ENCODE measurements at places on chromosomes 6 and 20.

DNA sequence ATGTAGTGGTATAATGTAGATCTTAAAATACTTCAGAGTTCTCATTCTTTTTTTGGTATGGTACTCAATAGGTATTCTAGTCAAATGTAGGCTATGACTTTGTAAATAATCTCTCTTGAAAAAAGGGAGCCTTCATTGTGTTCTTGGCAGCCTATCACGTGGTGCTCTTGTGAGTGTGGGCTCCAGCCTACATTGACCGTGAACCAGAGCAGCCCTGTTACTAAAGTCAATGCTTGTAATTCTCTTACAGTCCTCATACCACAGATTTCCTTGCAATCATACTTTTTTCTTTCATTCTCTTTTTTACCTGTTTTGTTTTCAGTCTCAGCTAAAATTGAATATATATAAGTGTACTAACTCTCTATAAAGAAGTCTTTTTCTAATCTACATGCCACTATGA is 31.1 kb downstream of the ARID1B start:
- DNase-seq, result no peak
- H3K36me3 ChIP-seq, result peaks cover 7% of the 10 kb centered on the region
- H3K4me3 ChIP-seq, result no peak overlapping the region
- H3K4me1 ChIP-seq, result peaks cover 44% of the 10 kb centered on the region
- H3K27ac ChIP-seq, result peak overlapping the region; percentile 2

DNA sequence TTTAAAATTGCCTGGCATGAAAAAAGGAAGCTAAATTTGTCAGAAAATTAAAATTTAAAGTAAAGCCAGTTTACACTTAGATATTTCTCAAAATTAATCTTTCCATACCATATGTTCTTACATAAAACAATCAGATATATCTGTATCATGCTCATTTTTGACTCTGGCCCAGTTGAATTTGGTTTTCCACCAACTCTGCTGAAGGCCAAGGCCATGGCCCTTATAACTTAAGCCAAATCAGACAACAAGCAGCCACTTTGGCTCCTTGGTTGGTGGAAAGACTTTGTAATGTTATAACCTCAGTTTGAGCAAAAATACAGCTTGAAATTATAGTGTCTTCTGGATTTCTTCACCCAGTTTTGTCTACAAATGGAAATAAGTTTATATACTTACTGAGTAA is 97.3 kb downstream of the CENPW start:
- H3K4me1 ChIP-seq, result no peaks in the 10 kb centered on the region
- H3K27me3 ChIP-seq, result no peaks in the 10 kb centered on the region
- no peak overlapping the region for H3K4me3 ChIP-seq
- no peak overlapping the region for H3K27ac ChIP-seq

DNA sequence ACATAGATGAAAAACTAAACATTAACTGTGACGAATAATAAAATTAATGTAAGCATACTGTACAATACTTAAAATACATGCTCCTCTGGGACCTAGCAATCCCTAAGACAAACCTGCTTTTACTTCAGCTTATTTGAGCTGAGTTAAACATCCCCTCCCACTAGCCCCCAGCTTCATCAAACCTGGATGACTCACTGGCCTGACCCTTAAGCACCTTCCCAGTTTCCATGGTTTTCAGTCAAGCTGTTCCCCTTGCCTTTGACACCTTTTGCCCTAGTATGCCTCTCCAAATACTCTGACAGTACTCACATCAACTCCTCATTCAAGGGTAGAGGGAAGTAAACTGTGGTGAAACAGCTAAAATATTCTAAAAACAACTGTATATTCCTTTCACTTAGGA is 4.2 kb downstream of the ELOVL4 start:
- no peak overlapping the region for H3K4me3 ChIP-seq
- no peak overlapping the region for H3K27ac ChIP-seq
- peaks cover 12% of the 10 kb centered on the region for H3K4me1 ChIP-seq
- H3K27me3 ChIP-seq, result peaks cover 39% of the 10 kb centered on the region
- DNase-seq, result no peak
- H3K36me3 ChIP-seq, result no peaks in the 10 kb centered on the region

GRCh38 chr6:108294297-108294726 is 542 bp upstream of the AFG1L start:
- H3K27me3 ChIP-seq, result peaks cover 4% of the 10 kb centered on the region
- peaks cover 5% of the 10 kb centered on the region for H3K36me3 ChIP-seq
- peaks cover 26% of the 10 kb centered on the region for H3K4me1 ChIP-seq
- H3K4me3 ChIP-seq, result peak overlapping the region; percentile 97
- peak overlapping the region; percentile 100 for H3K27ac ChIP-seq

- no peak for DNase-seq
- no peaks in the 10 kb centered on the region for H3K36me3 ChIP-seq
- H3K4me3 ChIP-seq, result no peak overlapping the region
- no peak overlapping the region for H3K27ac ChIP-seq
Measured at GRCh38 chr6:112251171-112251875, 3.0 kb downstream of the LAMA4 start.

GRCh38 chr20:12535316-12535715 is 473.5 kb upstream of the SPTLC3 start:
- no peaks in the 10 kb centered on the region for H3K36me3 ChIP-seq
- DNase-seq, result no peak
- H3K4me1 ChIP-seq, result no peaks in the 10 kb centered on the region
- H3K27ac ChIP-seq, result no peak overlapping the region
- H3K27me3 ChIP-seq, result no peaks in the 10 kb centered on the region

- H3K4me3 ChIP-seq, result no peak overlapping the region
- H3K27me3 ChIP-seq, result no peaks in the 10 kb centered on the region
- no peaks in the 10 kb centered on the region for H3K36me3 ChIP-seq
- DNase-seq, result no peak
- no peaks in the 10 kb centered on the region for H3K4me1 ChIP-seq
Measured at GRCh38 chr6:95094751-95095663, 482.3 kb upstream of the MANEA start.

- H3K4me3 ChIP-seq, result no peak overlapping the region
- no peaks in the 10 kb centered on the region for H3K4me1 ChIP-seq
- no peaks in the 10 kb centered on the region for H3K27me3 ChIP-seq
- no peak for DNase-seq
- no peak overlapping the region for H3K27ac ChIP-seq
Measured at GRCh38 chr6:92132457-92132856, 1286.9 kb downstream of the EPHA7 start.

DNA sequence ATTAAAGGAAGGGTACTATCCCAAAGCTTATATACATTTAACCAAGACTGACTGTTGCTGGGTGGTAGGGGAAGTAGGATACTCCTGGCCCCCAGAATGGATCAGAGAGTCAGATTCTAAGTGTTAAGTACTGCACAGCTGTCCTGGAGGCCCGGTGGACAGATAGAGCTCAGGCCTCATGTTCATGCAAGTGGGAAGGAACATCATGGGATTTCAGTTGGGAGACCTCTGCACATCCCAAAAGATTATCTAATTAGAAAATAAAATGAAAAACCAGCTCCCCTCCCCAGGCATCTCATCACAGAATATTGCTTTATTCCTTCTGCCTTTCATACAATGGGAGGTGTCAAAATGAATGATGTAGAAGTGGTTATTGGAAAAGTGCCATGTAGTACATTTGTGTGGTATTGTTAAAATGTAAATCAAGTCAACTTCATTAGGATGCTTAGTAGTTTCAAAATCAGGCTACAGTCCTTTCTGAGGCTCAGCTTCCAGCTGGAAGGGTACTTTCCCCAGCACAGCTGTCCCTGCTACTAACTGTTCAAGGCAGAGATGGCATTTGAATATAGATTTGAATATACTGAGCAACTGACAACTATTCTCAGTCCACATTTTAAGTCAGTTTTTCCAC is 82.9 kb downstream of the SLC35B3 start:
- no peak overlapping the region for H3K4me3 ChIP-seq
- H3K27ac ChIP-seq, result no peak overlapping the region
- H3K4me1 ChIP-seq, result no peaks in the 10 kb centered on the region
- H3K27me3 ChIP-seq, result no peaks in the 10 kb centered on the region
- DNase-seq, result no peak

DNA sequence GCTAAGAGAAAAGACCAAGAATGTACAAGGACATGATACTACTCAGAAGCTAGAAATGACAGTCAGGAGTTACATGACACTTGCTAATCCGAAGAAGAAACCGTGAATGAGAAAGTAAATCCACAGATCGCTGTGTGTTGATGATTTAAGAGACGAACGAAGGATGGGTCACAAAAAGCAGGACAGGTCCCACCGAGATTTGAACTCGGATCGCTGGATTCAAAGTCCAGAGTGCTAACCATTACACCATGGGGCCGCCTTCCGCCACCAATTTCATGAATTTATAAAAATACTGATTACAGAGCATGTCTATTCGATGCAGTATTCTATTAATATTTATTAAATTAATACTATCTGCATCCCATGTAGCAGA is 54.0 kb upstream of the BTN3A2 start:
- no peak for DNase-seq
- no peaks in the 10 kb centered on the region for H3K36me3 ChIP-seq
- H3K27ac ChIP-seq, result peak overlapping the region; percentile 53
- peaks cover 53% of the 10 kb centered on the region for H3K4me1 ChIP-seq
- peaks cover 14% of the 10 kb centered on the region for H3K27me3 ChIP-seq
- peak overlapping the region; percentile 6 for H3K4me3 ChIP-seq

DNA sequence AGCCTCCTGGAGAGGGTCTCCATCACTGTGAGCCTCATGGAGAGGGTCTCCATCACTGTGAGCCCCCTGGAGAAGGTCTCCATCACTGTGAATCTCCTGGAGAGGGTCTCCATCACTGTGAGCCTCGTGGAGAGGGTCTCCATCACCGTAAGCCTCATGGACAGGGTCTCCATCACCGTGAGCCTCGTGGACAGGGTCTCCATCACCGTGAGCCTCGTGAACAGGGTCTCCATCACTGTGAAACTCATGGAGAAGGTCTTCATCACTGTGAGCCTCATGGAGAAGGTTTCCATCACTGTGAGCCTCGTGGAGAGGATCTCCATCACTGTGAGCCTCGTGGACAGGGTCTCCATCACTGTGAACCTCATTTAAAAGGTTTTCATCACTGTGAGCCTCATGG is 140.0 kb downstream of the ERMARD start:
- H3K4me1 ChIP-seq, result no peaks in the 10 kb centered on the region
- DNase-seq, result no peak
- H3K4me3 ChIP-seq, result no peak overlapping the region
- peaks cover 18% of the 10 kb centered on the region for H3K27me3 ChIP-seq

Data from activated naive CD4-positive, alpha-beta T cell treated with anti-CD3 and anti-CD28 coated beads, Interleukin-2, amount 10 ng/mL, durations not matched to agents 7 days and 5 days (primary cell).